ENCODE measurements at places on chromosomes 16 and 17. TPM values are rescaled to one million over a fixed set of nuclear protein-coding genes. Genes with fewer than 3 reads are reported as not detected.

DNA sequence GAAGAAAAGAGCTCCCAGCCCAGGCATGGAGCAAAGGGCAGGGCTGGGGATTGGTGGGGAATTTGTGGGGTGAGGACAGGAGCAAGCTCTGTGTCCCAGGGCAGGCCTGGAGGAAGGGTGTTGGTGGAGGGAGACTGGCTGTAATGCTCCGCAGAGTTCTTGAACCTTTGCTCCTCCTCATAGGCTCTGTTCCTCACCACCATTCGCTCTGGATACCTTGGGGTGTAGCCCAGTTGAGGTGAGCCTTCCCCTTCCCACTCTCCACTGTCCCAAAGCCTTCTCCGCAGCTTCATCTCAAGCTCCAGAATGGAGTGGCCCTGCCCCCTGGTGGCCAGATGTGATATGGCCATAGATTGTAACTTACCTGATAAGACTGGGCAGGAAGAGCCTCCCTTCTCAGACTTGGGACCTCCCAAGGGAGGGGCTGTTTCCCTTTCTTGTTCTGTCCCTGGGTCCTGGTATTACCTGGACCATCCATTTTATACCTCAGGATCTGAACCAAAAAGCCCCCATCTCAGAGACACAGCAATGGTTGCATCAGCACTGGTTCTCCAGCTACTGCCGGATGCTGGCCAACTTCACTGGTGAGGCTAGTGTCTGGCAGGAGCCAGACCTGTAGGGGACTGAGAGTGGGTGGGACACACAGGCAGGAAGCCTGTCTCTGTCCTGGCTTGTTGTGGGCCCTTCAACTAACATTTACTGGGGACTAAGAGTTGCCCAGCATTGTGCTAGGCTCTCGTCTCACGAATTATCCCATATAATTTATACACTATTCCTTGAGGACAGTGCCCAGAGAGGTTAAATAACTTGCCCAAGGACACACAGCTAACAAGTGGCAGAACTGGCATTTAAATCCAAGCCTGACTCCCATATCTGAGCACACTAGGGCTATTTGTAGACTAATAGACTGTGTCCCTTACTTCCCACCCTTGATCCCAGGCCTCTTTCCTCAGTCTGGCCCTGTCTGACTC, 19.1 kb upstream of the STAC2 start:
- H3K4me3 ChIP-seq: no peak overlapping the region
- H3K36me3 ChIP-seq: no peaks in the 10 kb centered on the region
- peak; percentile 86 for DNase-seq
- no peaks in the 10 kb centered on the region for H3K4me1 ChIP-seq
- no peak overlapping the region for H3K27ac ChIP-seq
- no peaks in the 10 kb centered on the region for H3K27me3 ChIP-seq

DNA sequence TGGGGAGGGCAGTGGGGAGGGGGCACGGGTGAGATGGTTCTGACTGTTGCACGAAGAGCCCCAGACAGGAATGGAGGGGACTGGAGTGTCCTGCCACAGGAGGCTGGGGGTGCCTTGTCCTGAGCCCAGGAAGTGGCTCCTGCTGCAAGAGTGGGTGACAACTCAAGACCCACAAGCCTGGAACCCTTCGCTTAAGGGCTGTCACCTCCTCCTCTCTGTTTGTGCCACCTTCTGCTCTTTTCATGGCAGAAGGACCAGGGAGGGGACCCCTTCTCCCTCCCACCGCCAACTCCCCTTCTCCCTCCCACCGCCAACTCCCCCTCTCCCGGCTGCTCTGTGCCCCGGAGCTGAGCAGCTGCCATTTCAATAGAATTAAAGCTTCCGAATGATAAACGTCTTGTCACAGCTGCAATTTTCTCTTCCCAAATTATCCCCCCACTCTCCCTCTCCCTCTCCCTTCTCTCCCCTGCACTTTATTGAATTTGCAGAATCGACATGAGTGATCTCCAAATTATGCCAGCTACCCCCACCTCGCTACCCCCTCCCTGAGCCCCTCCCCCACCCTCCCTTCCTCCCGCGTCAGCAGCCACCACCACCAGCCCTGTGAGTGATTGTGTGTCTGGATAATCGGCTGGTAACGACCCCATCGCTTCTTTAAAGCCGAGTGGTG, 13.7 kb downstream of the GJD3 start:
- H3K4me3 ChIP-seq: no peak overlapping the region
- H3K4me1 ChIP-seq: peaks cover 38% of the 10 kb centered on the region
- H3K36me3 ChIP-seq: no peaks in the 10 kb centered on the region
- no peak overlapping the region for H3K27ac ChIP-seq

DNA sequence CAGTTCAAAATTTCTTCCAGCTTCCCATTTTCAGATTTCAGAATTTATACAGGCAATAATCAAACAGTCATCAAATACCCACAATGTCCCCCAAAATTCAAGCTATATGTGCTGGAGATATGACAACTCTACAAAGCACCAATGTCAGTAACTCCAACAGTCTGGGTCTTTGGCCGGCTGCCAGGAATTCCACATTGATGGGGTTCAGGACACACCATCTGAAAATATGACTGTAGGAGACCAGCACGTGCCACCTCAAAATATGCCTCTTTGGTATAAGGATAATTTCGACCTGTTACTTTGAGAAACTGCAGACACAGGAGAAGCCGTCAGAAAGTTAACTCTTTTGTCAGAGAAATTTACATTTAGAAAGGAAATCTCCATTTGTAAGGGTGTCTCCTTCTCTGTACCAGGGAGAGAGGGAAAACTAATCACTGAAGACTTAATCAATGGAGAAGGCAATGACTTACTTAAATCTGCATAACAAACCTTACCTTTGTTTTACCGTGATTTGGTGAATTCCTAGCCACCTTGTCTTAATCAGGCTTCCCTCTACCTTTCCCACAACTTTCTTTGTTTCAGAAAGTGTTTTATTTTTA, 594.3 kb upstream of the CDH5 start:
- no peaks in the 10 kb centered on the region for H3K27me3 ChIP-seq
- H3K4me1 ChIP-seq: no peaks in the 10 kb centered on the region
- no peak overlapping the region for H3K4me3 ChIP-seq
- peak overlapping the region; percentile 76 for H3K27ac ChIP-seq
- no peaks in the 10 kb centered on the region for H3K36me3 ChIP-seq
- no peak for DNase-seq

DNA sequence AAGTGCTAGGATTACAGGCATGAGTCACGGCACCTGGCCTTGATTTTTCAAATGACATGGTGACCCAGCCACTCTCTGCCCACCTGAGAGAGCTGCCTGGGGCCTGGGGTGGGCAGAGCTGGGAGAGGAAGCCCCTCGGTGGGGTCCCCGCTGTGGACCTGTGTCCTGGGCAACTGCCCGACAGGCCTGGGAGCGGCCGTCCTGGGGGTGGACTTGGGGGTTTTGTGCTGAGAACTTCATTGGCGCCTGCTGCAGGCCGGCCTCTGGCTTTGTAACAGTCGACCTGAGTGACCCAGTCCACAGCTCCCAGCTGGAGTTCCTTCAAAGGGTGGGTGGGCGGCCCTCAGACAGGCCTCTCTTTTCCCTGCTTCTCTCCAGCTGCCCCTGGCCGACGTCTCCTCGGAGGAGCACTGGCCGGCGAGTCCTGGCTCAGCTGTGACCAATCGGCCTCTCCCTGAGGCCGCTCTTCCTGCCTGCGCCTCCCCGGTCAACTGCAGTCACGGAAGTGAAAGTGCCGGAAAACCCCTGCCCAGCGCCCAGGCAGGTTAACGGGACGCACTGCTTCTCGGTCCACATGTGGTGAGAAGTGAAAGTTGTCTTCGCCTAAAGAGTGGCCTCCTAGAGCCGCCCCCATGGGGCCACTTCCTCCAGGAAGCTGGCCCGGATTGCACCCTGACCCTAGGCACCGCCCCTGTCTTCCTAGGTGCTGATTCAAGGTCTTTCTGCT, 5.5 kb downstream of the CBFA2T3 start:
- no peaks in the 10 kb centered on the region for H3K36me3 ChIP-seq
- peaks cover 2% of the 10 kb centered on the region for H3K27me3 ChIP-seq
- no peak for DNase-seq
- H3K4me1 ChIP-seq: no peaks in the 10 kb centered on the region
- no peak overlapping the region for H3K4me3 ChIP-seq

The PNMT gene
- 2.7 TPM for total RNA-seq

GRCh38 chr17:66633317-66633965, 201.5 kb upstream of the CACNG5 start:
- H3K36me3 ChIP-seq: no peaks in the 10 kb centered on the region
- H3K4me1 ChIP-seq: no peaks in the 10 kb centered on the region
- no peak for DNase-seq
- H3K27me3 ChIP-seq: no peaks in the 10 kb centered on the region
- H3K4me3 ChIP-seq: no peak overlapping the region

The TBX6 gene
- 2.5 TPM for total RNA-seq

The HP gene
- total RNA-seq: 3.1 TPM

The KRTAP2-2 gene
- not detected for total RNA-seq

The HS3ST2 gene
- 2.8 TPM for total RNA-seq

The SLC5A11 gene
- not detected for total RNA-seq

Data from prostate gland (tissue), 2 donors.